ENCODE measurements at places on chromosomes 16 and 17. TPM values are rescaled to one million over a fixed set of nuclear protein-coding genes. Genes with fewer than 3 reads are reported as not detected.

NKD1 gene
- under 0.01 TPM for total RNA-seq

SLC6A4 gene
- total RNA-seq = not detected

CBLN1 gene
- total RNA-seq = not detected

KRT33B gene
- not detected for total RNA-seq

CACNG3 gene
- not detected for total RNA-seq

GAS7 gene
- 18.4 TPM for total RNA-seq

GPR142 gene
- not detected for total RNA-seq

KIF2B gene
- total RNA-seq = not detected

OR2C1 gene
- not detected for total RNA-seq
